ENCODE measurements at places on chromosomes 5 and 9. TPM values are rescaled to one million over a fixed set of nuclear protein-coding genes. Genes with fewer than 3 reads are reported as not detected.

PITX1 gene
- 0.05 TPM for total RNA-seq

- no peaks in the 10 kb centered on the region for H3K27me3 ChIP-seq
- no peaks in the 10 kb centered on the region for H3K36me3 ChIP-seq
- H3K4me1 ChIP-seq, result no peaks in the 10 kb centered on the region
Observed at GRCh38 chr9:117290856-117291622, 123.8 kb downstream of the ASTN2 start.

GRCh38 chr9:83977196-83977595 is 2.8 kb downstream of the HNRNPK start:
- H3K27ac ChIP-seq, result no peak overlapping the region
- DNase-seq, result no peak
- H3K36me3 ChIP-seq, result peaks cover 57% of the 10 kb centered on the region
- peak overlapping the region; percentile 99 for H3K4me3 ChIP-seq
- H3K4me1 ChIP-seq, result peaks cover 1% of the 10 kb centered on the region

CDC25C gene
- total RNA-seq, result 12.9 TPM

DNA sequence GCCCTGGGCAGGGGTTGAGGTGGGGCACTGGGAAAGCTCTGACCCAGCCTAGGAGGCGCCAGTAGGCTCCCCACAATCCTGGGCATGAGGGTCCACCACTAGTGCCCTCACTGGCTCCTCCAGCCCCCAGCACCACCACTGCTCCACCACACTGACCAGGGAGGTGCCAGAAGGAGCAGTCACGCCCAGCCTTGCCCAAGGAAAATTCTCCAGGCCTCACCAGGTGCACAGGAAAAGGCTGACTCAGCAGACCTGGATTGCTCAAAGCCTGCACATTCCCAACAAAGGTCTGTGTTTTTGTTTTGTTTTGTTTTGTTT is 62.9 kb downstream of the ZNF354C start:
- no peaks in the 10 kb centered on the region for H3K36me3 ChIP-seq
- no peak overlapping the region for H3K4me3 ChIP-seq
- no peak for DNase-seq
- no peaks in the 10 kb centered on the region for H3K4me1 ChIP-seq
- H3K27ac ChIP-seq, result no peak overlapping the region
- H3K27me3 ChIP-seq, result no peaks in the 10 kb centered on the region

GRCh38 chr5:171989946-171990712 is 16.3 kb downstream of the FBXW11 start:
- no peak overlapping the region for H3K27ac ChIP-seq
- no peak for DNase-seq
- no peaks in the 10 kb centered on the region for H3K36me3 ChIP-seq
- H3K4me3 ChIP-seq, result no peak overlapping the region
- peaks cover 1% of the 10 kb centered on the region for H3K4me1 ChIP-seq

CNTFR gene
- 3.9 TPM for total RNA-seq

CDH10 gene
- total RNA-seq, result 0.05 TPM

CAPSL gene
- total RNA-seq, result 4.0 TPM

DNA sequence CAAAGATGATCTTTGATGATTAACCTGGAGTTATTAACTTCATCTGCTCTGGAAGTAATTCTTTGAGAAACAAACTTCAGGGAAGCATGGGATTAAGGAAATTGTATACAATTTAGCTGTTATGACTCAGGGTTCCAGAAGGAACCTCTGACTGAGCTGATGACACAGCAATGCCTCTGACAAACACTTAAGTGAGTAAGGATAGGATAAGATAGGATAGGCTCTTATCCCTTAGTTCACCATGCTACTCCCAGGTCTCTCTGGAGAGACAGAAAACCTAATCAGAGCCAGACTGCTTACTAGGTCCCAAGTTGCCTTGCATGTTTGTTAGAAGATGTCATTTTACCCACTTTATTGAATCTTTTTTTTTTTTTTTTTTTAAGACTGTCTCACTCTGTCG is 12.6 kb upstream of the TMEM38B start:
- DNase-seq, result no peak
- no peak overlapping the region for H3K4me3 ChIP-seq
- H3K4me1 ChIP-seq, result no peaks in the 10 kb centered on the region
- H3K27ac ChIP-seq, result no peak overlapping the region
- H3K36me3 ChIP-seq, result no peaks in the 10 kb centered on the region

DNA sequence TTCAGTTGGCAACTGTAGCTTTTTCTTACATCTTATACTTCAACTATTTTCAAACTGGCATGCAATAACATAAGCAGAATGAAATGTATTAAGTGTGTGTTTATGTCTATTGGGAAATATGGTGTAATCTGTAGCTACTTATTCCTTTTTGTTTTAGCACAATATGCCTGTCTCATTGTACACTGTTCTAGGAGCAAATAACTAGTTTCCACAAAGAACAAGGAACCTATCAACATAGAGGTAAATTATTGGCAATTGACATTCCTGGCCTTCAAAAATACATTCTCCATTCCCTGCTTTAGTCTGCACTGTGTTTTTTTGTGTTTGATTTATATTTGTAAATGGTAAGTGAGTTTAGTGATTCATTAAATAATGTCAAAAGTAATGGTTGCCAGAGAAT is 75.7 kb downstream of the FBXL7 start:
- H3K4me1 ChIP-seq, result no peaks in the 10 kb centered on the region
- H3K36me3 ChIP-seq, result no peaks in the 10 kb centered on the region
- DNase-seq, result no peak
- no peak overlapping the region for H3K4me3 ChIP-seq
- no peak overlapping the region for H3K27ac ChIP-seq

OBP2B gene
- not detected for total RNA-seq

DNA sequence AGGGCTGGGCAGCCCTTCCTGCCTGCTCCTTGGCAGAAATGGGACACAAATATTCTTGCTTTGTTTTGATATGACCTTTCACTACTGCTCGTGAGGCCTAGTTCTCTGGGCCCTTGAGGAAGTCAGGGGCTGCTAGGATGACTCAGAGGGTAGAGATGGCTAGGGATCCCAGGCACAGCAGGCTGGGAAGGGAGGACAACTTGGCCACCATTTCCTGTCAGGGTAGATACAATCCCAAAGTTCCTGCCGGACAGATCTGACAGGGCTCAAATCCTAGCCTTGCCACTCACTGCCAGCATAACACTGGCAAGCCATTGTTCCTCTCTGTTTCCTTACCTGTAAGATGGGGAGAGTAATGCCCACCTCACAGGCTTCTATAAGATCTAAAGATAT is 31.7 kb upstream of the MEIKIN start:
- no peak overlapping the region for H3K27ac ChIP-seq
- H3K36me3 ChIP-seq, result no peaks in the 10 kb centered on the region
- no peak overlapping the region for H3K4me3 ChIP-seq
- peaks cover 20% of the 10 kb centered on the region for H3K4me1 ChIP-seq

STX17 gene
- 21.0 TPM for total RNA-seq

- DNase-seq, result no peak
- H3K4me1 ChIP-seq, result peaks cover 2% of the 10 kb centered on the region
- H3K36me3 ChIP-seq, result peaks cover 90% of the 10 kb centered on the region
- no peaks in the 10 kb centered on the region for H3K27me3 ChIP-seq
Observed at GRCh38 chr9:87643107-87643650, 82.7 kb upstream of the CTSL start.

DNA sequence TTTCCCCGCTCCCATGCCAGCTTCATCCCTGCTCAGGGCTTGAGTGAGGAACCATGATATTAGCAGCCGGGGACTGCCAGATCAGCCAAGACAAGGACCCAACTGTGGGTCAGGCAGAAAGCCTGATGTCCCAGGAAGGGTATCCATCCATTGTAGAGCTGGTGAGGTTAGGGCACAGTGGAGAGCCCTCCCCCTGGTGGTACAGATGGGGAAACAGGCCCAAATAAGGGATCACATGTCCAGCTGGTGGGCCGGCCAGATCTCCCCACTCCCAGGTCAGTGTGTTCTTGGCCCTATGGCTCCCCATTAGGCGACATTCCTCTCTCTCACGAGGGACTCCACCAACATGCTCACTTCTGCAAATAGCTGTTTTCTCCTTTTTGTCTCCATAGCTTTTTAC is 9.0 kb downstream of the CDX1 start:
- no peak overlapping the region for H3K27ac ChIP-seq
- peaks cover 13% of the 10 kb centered on the region for H3K27me3 ChIP-seq
- H3K4me3 ChIP-seq, result no peak overlapping the region
- H3K4me1 ChIP-seq, result no peaks in the 10 kb centered on the region
- DNase-seq, result no peak
- H3K36me3 ChIP-seq, result no peaks in the 10 kb centered on the region

PRSS3 gene
- 5.7 TPM for total RNA-seq

DNA sequence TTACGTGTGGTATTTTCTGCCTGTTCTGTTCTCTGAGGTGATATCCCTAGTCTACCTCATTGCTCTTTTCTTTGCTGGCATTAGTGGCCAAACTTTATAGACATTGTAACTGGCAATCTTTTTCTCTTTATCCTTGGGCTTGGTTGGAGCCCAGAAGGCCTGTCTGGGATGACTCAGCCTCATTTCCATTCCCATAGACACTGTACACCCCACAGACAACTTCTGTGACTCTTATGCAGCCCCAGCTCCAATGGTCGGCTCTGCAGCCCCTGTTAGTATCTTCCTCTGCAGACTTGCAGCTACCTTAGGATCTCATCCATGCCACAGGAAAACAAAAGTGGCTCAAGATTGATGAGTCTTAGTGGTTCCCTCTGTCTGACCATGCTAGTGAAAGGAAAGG is 79.8 kb downstream of the CFAP95 start:
- no peak overlapping the region for H3K27ac ChIP-seq
- H3K27me3 ChIP-seq, result no peaks in the 10 kb centered on the region
- no peaks in the 10 kb centered on the region for H3K36me3 ChIP-seq
- DNase-seq, result no peak

DNA sequence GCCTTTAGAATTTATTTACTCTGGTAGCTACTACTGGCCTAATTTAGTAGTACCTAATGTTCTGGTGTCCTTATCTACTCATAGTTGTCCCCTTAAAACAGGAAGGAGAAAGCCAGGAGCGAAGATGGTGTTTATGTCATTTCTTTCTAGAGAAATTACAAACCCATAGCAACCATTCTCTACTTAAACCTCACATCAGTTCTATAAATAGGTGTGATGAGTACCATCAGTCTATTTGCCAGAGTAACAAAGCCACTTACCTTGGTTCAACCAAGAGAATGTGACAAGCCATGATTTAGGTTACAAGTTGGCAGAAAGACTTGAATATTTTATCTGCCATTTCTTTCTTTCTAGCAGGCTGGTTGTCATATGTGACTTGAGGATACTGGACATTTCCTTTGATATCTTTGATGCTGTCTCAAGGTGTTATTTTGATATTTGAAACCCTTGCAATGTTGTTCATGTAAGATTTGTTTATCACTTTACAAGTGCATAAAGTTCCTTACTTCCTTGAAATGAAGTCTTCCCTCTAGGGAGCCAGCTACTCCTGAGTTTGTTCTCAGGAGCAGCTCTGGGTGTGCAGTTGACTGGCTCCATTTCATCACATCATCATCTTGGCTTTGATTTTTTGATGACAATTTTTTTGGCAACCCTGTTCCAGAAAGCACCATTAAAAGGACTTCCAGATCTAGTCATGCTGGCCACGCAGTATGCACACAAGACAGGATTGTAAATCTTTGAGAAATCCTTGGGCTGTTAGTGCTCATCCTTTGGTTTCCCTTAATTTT is 286.8 kb downstream of the ARHGAP26 start:
- H3K27ac ChIP-seq, result no peak overlapping the region
- peaks cover 12% of the 10 kb centered on the region for H3K36me3 ChIP-seq
- H3K27me3 ChIP-seq, result no peaks in the 10 kb centered on the region
- H3K4me1 ChIP-seq, result peaks cover under 1% of the 10 kb centered on the region

MINAR2 gene
- total RNA-seq, result not detected

TSSK1B gene
- total RNA-seq, result 0.05 TPM

GRCh38 chr5:98769210-98769958 is 4.1 kb upstream of the RGMB start:
- peaks cover 46% of the 10 kb centered on the region for H3K4me1 ChIP-seq
- no peak for DNase-seq
- H3K36me3 ChIP-seq, result no peaks in the 10 kb centered on the region

ANKRD33B gene
- total RNA-seq, result 6.8 TPM

GRCh38 chr5:16574789-16575721 is 41.7 kb downstream of the RETREG1 start:
- no peaks in the 10 kb centered on the region for H3K4me1 ChIP-seq
- no peak overlapping the region for H3K4me3 ChIP-seq
- H3K36me3 ChIP-seq, result peaks cover 6% of the 10 kb centered on the region
- no peak overlapping the region for H3K27ac ChIP-seq

DNA sequence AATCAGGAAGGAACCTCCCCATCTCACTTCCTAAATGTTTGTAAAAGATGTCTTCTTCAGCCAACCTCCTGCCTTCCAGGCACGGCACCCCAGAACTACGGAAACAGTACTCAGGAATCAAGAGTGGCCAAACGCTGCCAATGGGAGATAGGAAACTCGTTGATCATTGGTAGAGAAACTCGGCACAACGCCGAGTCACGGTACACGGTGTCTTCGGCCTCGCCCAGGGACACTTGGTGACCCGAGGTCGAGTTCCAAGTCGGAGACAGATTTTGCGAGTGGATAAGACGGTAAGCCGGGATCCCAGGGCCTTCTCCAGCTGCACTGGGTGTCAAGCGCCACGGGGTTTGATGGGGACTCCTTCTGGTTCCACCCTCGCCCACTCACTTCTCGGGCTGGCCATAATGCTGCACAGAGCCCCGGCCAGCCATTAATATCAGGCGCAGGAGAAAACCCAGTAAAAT is 343 bp downstream of the KIAA0825 start:
- peak overlapping the region; percentile 91 for H3K4me3 ChIP-seq
- no peak overlapping the region for H3K27ac ChIP-seq
- no peaks in the 10 kb centered on the region for H3K27me3 ChIP-seq
- H3K36me3 ChIP-seq, result no peaks in the 10 kb centered on the region

CEP72 gene
- total RNA-seq, result 6.0 TPM

DNA sequence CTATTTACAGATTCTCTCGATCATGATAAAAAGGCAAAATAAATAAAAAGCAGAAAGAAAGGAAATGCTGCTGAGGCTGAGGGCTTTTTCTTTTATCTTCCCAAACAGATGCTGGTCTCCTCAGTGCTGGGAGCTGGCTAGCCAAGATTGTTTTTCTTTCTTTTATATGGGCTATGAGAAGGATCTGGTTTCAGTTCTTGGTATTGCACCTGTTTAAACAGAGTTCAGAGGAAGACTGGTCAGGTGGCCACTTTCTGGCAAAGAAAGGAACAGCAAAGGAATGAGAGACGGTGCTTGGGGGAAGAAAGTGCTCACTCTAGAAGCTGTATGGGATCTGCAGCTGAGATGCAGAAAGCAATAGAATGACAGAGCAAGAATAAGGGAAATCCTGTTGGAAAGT is 88.9 kb downstream of the SLF1 start:
- H3K36me3 ChIP-seq, result peaks cover 43% of the 10 kb centered on the region
- no peak overlapping the region for H3K4me3 ChIP-seq
- no peak for DNase-seq
- peak overlapping the region; percentile 2 for H3K27ac ChIP-seq

GRCh38 chr9:93898502-93899426 is 56.4 kb downstream of the BARX1 start:
- H3K4me3 ChIP-seq, result no peak overlapping the region
- H3K4me1 ChIP-seq, result no peaks in the 10 kb centered on the region
- H3K27me3 ChIP-seq, result no peaks in the 10 kb centered on the region
- DNase-seq, result no peak

TRIM36 gene
- total RNA-seq, result 1.8 TPM

SLC6A19 gene
- total RNA-seq, result 0.09 TPM

EFNA5 gene
- total RNA-seq, result 1.7 TPM

GRCh38 chr9:88237991-88238571 is 99.8 kb upstream of the SPATA31C2 start:
- no peak for DNase-seq
- H3K4me1 ChIP-seq, result peaks cover 8% of the 10 kb centered on the region
- H3K27ac ChIP-seq, result no peak overlapping the region

All from thymus (tissue), 14 donors.